ENCODE measurements at places on chromosomes 2 and 18. TPM values are rescaled to one million over a fixed set of nuclear protein-coding genes. Genes with fewer than 3 reads are reported as not detected.
A peak's percentile ranks its signal among the peaks of the same experiment; 100 is the strongest.

UGT1A8 gene
- not detected for total RNA-seq

GRCh38 chr2:41881249-41881648, 166.6 kb upstream of the PKDCC start:
- H3K27me3 ChIP-seq: no peaks in the 10 kb centered on the region
- no peak overlapping the region for H3K27ac ChIP-seq
- DNase-seq: no peak

- no peak overlapping the region for H3K27ac ChIP-seq
- DNase-seq: no peak
- no peaks in the 10 kb centered on the region for H3K4me1 ChIP-seq
- H3K4me3 ChIP-seq: no peak overlapping the region
These were observed 96.4 kb upstream of the FOSL2 start for GRCh38 chr2:28296243-28296642.

GRCh38 chr18:79465392-79465991, 69.8 kb downstream of the NFATC1 start:
- no peaks in the 10 kb centered on the region for H3K36me3 ChIP-seq
- H3K4me1 ChIP-seq: peaks cover 13% of the 10 kb centered on the region
- peak overlapping the region; percentile 15 for H3K27ac ChIP-seq

DNA sequence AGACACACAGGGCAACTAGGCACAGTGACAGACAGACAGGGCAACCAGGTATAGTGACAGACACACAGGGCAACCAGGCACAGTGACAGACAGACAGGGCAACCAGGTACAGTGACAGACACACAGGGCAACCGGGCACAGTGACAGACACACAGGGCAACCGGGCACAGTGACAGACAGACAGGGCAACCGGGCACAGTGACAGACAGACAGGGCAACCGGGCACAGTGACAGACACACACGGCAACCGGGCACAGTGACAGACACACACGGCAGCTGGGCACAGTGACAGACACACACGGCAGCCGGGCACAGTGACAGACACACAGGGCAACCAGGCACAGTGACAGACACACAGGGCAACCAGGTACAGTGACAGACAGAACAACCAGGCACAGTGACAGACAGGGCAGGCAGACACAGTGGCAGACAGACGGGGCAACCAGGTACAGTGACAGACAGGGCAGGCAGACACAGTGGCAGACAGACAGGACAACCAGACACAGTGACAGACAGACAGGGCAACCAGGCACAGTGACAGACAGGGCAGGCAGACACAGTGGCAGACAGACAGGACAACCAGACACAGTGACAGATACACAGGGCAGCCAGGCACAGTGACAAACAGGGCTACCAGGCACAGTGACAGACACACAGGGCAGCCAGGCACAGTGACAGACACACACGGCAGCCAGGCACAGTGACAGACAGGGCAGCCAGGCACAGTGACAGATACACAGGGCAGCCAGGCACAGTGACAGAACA, 64.7 kb upstream of the RAB6C start:
- no peaks in the 10 kb centered on the region for H3K4me1 ChIP-seq
- no peak overlapping the region for H3K4me3 ChIP-seq
- peak; percentile 27 for DNase-seq

DNA sequence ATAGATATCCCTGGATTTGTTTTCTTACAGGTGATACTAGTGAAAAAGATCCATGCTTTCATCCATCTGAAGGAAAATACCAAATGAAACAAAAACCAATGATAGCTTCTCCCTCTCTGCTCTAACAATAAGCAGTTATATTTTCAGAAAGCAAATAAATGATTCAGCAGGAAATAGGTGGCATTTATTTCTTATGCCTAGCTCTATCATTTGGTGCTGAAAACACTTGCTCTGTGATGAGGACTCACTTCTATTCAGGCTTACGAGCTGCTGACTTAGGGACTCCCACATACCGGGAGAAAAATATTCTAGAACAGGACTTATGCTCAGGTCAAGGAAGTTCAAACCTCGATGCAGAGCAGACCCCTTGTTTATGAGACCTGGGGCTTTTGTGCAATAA, 142.6 kb downstream of the SETBP1 start:
- H3K4me3 ChIP-seq: no peak overlapping the region
- H3K4me1 ChIP-seq: peaks cover 62% of the 10 kb centered on the region
- H3K27ac ChIP-seq: peak overlapping the region; percentile 21
- no peaks in the 10 kb centered on the region for H3K36me3 ChIP-seq

Data from gastrocnemius medialis (tissue), 4 donors.